Foreskin fibroblast (primary cell): ENCODE measurements at places on chromosomes 1 and 21.
A peak's percentile ranks its signal among the peaks of the same experiment; 100 is the strongest.

GRCh38 chr1:2945821-2946231, 75.4 kb upstream of the ACTRT2 start:
- no peak for DNase-seq

DNA sequence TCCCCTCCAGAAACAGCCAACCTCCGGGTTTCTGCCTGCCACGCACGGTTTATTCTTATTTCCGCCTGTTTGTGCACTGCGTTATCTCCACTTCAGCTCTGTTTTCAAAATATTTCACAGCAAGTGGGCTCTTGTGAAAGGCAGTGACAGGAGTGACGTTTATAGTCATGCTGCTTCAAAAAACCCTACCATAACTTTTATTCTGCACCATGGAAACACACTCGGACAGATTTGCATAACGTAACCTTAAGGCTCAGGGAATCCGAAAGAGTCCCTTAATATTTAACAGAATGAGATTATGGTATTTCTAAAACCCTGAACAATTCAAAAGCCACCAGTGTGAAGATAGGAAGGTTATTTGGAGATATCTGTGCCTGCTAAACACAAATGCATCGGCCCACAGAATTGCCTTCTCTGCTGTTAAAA, 782 bp upstream of the SDE2 start:
- no peak for DNase-seq

DNA sequence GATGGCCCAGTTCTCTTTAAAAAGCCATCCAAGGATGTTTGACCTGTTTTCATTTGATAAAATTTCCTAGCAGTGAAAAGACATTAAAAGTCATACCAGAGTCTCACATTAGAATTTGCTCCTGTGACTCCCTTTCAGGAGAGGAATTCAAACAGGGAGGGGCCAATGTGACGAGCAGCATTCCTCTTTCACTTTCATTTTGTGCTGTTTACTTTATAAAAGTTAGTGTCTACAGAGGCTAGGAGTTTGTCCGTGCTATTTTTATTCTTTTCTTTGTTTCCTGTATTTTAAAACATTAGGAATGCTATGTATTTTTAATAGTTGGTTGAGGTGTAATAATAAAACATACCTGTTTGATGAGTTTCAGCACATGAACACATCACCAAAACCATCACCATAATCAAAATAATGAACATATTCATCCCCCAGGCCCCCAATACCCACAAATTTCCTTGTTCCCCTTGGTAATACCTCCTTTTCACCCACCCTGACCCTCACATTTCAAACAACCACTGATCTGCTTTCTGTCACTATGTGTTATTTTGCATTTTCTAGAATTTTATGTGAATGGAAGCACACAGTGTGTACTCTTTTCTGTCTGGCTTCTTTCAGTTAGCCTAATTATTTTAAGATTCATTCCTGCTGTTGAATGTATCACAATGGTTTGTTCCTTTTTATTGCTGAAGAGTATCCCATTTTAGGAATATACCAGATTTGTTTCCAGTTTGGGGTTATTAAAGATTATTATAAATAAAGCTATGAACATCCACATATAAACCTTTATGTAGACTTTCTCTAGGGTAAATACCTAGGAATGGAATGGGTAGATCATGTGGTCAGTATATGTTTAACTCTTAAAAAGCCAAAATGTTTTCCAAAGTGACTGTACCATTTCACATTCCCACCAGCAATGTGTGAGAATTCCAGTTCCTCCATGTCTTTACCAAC, 129.5 kb downstream of the TENT5C start:
- DNase-seq = peak; percentile 65

- DNase-seq = peak; percentile 16
Observed at GRCh38 chr1:228978484-228979324, 243.4 kb downstream of the RHOU start.

- no peak for DNase-seq
Observed at GRCh38 chr1:231093156-231093922, 53.3 kb upstream of the FAM89A start.

- no peak for DNase-seq
Observed at GRCh38 chr1:169786974-169787373, 7.7 kb downstream of the METTL18 start.

DNA sequence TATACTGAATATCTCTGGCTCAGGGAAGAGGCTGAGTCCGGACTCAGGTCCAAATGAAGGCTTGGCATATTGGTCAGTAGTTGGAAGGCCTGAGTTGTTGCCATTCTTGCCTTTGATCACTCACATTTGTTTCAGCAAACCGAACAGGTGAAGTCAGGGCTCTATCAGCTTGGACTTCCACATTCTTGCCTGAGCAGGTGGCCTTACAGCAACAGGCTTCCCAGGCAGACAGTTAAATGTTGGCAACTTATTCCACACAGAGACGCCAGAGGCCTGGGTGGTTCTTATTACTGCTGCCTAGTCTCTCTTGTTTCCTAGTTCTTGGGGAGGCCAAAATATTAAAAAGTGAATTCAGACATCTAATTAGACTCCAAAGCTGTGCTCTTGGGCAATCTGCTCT, 36.6 kb downstream of the XCL2 start:
- no peak for DNase-seq

DNA sequence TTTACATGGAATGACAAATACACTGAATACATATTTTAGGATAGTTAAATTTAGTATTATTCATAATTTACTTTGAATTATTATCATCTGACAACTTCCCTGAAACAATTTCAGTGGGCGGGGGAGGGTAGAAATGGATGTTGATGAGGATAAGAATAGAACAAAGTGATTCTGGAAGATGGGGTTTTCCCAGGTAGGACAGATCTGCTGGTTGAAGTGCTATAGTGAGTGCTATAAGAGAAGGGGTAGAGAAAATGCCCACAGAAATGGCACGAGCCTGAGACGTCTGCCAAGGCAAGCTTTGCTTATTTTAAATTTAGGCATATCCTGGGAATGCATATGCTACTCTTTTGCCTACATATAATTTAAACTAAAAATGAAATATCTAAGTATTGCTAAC, 3.2 kb downstream of the CFH start:
- DNase-seq = no peak

- DNase-seq = peak; percentile 57
Observed at GRCh38 chr1:100861379-100861778, 33.3 kb downstream of the EXTL2 start.

DNA sequence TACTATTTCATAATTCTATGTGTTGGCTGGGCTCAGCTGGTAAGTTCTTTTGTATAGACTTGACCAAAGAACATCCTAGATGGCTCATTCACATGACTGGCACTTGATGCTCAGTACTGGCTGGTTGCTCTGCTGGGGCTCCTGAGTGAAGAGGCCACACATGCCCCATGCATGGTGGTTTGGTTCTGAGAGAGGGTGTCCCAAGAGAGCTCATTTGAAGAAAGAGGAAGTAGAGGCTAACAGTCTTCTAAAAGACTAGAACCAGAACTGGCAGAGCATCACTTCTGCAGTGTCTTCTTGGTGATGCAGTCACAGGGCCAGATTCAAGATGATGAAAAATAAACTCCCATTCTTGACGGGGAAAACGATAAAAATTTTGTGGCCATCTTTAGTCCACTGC, 5.2 kb upstream of the BACH1 start:
- DNase-seq = no peak

- DNase-seq = no peak
Observed at GRCh38 chr1:182910143-182910542, 42.8 kb downstream of the SHCBP1L start.
